H54 (cell line): ENCODE measurements at places on chromosomes 11 and 22.

- DNase-seq, result peak; percentile 65
Observed at GRCh38 chr11:79087238-79087960, 353.4 kb downstream of the TENM4 start.

DNA sequence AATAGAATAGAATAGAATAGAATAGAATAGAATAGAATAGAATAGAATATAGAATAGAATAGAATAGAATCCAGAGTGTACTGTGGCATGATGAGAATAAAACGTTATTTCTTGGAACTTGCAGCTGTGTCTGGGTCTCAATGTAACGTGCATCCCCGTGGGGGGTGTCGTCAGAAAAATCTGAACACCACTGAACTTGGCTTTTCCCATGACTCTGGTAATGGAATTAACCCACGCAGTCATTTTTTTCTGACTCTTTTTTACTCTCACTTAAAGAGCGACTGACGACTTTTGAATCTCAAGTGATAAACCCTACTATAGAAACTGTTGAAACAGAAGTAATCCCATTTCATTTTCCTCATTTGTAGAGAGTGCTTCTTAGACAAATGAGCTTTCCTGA, 92.4 kb upstream of the BID start:
- no peak for DNase-seq

- no peak for DNase-seq
Observed at GRCh38 chr11:40338062-40338461, 1121.4 kb downstream of the LRRC4C start.

DNA sequence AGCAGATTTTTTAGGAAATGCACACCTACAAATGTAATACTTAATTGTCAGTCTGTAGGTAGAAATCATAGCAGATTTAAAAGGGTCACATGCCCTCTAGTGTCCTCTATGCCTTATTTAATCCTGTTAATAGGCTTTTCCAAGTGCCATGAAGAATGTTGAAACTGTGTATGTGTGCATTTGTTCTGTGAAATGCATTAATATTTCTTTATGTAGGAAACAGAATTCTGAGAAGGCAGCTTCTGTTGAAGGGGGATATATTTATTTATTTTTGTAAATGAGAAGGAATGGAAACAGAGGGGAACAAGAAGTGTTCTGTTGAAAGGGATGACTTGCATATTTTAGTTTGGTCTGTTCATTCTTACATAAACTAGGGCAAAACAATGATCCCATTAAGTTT, 51.0 kb downstream of the SVIP start:
- no peak for DNase-seq

GRCh38 chr11:114185436-114185835, 110.8 kb upstream of the NNMT start:
- no peak for DNase-seq

- DNase-seq, result peak; percentile 50
Observed at GRCh38 chr11:127074151-127074761, 73.7 kb upstream of the KIRREL3 start.

GRCh38 chr11:61141601-61142028, 19.6 kb downstream of the VPS37C start:
- DNase-seq, result no peak

DNA sequence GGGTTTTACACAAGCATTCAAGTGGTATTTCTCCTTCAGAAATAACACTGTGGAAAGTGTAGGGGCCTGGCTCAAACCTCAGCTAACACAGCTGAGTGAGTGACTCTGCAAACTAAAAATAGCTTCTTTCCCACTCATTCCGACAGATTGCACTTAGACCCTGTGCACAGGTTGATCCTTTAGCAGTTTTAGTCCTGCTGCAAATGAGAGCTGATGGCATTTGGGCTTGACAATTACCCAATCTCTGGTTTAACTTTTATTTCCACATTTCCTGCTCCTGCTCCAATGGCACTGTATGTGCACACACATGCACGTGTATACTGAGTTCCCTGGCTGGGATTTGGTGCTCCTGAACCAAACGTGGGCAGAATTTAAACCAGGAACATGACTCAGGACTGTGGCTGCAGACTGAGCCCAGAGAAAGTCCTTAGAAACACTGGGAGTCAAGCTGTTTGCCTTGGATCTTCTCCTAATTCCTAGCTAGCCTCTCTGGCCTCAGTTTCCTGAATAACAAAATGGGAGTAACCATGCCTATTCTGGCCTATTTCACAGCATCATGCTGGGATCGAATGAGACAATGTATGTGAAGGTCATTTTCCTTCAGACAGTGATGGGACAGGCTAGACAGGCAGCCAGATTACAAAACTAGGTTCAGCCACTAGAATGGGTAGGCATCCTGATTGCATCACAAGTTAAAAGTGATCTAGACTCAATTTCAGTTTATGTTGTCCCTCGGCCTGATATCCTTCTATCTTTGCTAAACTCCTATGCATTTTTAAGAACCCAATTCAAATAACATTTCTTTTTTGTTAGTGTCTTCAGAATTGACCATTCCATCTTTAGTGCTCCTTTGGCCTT, 58.2 kb downstream of the SERGEF start:
- DNase-seq, result no peak

GRCh38 chr22:22877523-22878210, 9.9 kb upstream of the IGLL5 start:
- peak; percentile 55 for DNase-seq

- no peak for DNase-seq
Observed at GRCh38 chr22:28171115-28171514, 252.1 kb upstream of the PITPNB start.

GRCh38 chr11:75627906-75628668, 40.8 kb downstream of the MAP6 start:
- no peak for DNase-seq

DNA sequence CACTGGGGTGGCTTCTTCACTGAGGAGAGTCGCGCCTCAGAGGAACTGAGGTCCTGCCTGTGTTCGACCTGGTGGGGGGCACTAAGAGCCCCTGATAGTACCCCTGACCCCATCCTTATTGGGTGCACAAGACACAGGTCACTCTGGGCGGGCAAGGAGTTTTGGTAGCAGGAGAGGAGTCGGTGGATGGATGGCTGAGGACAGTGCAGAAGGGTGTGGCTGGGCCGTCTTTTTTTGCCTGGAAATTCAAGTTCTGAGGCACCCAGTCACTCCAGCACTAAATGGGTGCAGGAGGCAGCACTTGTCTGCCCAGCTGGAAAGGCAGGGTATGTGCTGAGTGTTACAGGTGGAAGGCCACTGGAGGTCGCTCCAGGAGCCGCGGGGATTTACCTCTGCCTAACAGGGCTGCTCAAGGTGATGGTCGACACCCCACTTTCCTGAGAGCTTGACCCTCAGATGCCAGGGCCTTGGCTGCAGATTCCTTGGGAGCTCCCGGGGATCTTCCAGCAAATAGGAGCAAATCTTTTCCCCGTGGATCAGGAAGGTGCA, 960 bp downstream of the TSSC4 start:
- no peak for DNase-seq

DNA sequence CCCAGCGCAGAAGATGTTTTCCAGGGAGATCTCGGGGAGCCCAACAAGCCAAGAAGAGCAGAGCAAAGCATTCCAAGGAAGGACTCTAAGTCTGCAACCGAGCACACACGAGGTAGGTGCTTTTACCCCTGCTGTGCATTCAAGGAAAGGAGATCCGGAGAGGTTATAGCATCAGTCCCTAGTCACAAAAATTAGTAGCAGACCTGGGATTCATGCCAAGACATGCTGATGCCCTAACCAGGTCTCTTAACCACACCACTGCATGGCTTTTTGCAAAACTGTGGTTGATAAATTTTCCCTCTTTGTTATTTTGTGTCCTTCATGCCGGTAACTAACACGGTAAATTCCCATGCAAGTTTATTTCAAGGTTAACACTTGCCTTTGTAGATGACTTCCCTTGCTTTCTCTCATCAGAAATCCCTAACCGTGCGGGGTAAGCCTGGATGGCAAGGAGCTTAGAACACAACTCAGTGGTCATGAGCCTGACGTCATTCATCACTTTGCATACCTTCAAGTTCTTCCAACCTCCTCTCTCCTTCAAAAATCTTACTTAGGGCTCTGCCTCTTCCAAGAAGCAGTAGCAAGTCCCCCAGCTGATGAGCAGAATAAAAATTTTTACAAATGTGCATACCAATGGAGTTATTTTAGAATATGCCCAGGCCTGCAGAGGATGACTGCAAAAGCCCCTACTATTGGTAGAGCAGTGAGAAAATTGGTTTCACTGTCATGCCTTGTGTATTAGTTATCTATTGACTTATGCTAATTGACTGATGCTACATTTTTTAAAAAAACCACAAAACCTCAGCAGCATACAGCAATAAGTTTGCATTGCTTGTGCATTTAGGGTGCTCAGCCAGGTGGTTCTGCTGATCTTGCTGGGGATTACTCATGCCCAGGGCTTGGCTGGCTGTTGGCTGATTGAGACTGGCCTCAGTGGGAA, 465.1 kb downstream of the MN1 start:
- no peak for DNase-seq

- peak; percentile 14 for DNase-seq
Observed at GRCh38 chr22:39820256-39820655, 73.3 kb downstream of the ENTHD1 start.

- no peak for DNase-seq
Observed at GRCh38 chr11:122998727-122999366, 17.2 kb upstream of the BSX start.

DNA sequence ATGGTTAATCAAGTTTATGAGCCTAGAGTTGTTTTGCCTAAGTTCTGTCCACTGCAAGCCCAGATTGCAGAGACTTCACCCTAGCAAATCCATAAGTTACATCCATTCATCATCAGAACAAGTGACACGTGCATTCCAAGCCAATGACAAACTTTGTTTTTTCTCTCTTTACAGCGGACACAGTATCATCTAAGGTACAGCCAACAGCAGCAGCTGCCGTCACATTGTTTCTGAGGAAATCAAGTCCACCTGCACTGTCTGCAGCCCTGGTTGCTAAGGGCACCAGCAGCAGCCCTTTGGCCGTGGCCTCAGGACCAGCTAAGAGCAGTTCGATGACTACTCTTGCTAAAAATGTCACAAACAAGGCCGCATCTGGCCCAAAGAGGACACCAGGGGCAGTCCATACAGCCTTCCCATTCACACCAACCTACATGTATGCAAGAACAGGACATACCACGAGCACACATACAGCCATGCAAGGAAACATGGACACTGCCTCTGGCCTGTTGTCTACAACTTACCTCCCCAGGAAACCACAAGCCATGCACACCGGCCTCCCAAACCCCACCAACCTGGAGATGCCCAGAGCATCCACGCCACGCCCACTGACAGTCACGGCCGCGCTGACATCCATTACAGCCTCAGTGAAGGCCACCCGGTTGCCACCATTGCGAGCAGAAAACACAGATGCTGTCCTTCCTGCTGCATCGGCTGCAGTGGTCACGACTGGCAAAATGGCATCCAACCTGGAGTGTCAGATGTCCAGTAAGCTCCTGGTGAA, 155.8 kb downstream of the C11orf91 start:
- DNase-seq, result no peak

- no peak for DNase-seq
Observed at GRCh38 chr11:27367881-27368280, 4.9 kb upstream of the CCDC34 start.

GRCh38 chr11:116970485-116971292, 127.5 kb downstream of the SIK3 start:
- no peak for DNase-seq

- no peak for DNase-seq
Observed at GRCh38 chr11:61152816-61153592, 8.2 kb downstream of the VPS37C start.

GRCh38 chr11:104328512-104328907, 164.6 kb upstream of the PDGFD start:
- DNase-seq, result no peak

- DNase-seq, result peak; percentile 64
Observed at GRCh38 chr11:34512840-34513681, 533 bp downstream of the ELF5 start.

GRCh38 chr22:35032571-35032970, 33.4 kb upstream of the ISX start:
- no peak for DNase-seq

GRCh38 chr11:61364012-61364675, 2.0 kb downstream of the TMEM138 start:
- no peak for DNase-seq

- no peak for DNase-seq
Observed at GRCh38 chr11:79344753-79345294, 96.0 kb downstream of the TENM4 start.

DNA sequence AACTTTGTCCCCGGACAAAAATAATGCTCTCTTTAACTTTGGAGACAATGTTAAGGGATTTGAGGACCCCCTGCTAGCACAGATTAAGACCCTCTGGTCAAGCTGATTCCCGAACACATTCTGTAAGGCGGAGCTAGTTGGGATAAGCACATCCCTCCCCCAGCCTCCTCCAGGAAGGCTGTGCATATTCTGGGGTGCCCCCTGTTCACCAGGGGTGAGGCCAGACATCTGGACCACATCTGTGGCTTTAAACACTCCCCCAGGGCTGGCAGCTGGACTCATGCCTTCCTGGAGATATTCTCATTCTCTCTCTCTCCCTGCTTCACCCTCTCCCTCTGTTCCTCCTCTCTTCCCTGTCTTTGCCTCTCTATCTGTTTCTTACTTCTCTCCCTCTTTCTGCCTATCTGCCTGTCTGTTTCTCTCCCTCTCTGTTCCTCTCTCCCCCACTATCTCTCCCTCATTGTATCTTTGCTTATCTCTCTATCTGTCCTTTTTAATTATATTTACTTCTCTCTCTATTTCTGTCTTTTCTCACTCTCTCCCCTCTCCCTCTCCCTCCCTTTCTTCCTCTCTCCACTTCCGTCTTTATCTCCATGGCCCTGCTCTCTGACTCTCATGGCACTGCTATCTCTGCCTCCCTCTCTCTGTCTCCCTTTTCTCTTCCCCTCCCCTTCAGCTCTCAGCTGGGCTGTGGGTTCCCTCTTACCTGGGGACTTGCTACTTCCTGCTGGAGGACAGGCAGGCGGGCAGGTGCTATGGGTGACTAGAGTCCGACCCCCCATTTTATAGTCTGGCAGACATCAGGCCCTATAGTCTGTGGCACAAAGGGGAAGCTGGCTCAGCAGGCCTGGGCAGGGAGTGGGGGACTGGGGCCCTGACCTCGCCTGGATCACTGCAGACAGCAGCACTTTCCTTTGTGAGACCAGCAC, at the start of gene CRYBB1:
TSS of gene CRYBB1 (minus strand) at position 757 of the 929 bp plus-strand sequence. CDS start 1,708 bp downstream, outside the sequence.
- DNase-seq, result no peak

GRCh38 chr22:39363751-39364515, 14.1 kb downstream of the SYNGR1 start:
- no peak for DNase-seq

GRCh38 chr11:125724125-125724524, 22.0 kb upstream of the PATE1 start:
- no peak for DNase-seq

DNA sequence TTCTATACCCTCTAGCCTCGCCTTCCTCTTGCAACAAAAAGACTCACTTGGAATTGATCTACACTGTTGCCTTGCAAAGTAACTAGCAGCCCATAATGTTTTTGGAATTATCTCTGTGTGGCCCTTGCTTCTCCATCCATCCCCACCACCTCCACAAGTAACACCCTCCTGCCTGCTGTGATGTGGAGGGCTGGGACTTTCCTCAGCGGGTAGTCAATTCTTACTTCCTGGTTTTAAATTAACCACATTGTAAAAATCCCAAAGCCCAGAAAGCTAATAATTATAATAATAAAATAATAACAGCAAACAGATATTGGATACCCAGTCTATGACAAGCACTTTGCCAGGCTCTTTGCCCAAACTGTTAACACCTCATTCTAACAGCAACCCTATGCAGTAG, 40.8 kb upstream of the GALNT18 start:
- DNase-seq, result no peak

- DNase-seq, result no peak
Observed at GRCh38 chr11:120747850-120748814, 236.6 kb downstream of the GRIK4 start.

GRCh38 chr11:118619444-118620197, 12.2 kb downstream of the PHLDB1 start:
- no peak for DNase-seq
